ENCODE measurements at places on chromosomes 12 and 14.

DNA sequence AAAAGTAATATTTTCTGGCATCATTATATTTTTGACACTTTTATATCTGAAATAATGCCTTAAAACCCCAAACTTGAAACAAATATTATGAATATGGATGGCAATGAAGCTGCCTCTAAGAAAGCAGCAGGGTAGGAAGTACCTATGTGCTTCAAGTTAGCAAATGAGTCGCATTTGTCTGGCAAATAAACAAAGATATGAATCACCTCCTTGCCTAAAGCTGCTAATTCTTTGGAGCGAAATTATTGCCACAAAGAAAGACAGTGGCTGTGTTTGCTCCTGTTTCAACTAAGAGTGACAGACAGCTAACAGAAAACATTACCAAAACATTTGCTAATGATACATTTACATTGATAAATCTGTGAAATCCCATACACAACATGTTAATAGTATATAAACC lies 854.9 kb downstream of the RPS29 start:
- DNase-seq = no peak

DNA sequence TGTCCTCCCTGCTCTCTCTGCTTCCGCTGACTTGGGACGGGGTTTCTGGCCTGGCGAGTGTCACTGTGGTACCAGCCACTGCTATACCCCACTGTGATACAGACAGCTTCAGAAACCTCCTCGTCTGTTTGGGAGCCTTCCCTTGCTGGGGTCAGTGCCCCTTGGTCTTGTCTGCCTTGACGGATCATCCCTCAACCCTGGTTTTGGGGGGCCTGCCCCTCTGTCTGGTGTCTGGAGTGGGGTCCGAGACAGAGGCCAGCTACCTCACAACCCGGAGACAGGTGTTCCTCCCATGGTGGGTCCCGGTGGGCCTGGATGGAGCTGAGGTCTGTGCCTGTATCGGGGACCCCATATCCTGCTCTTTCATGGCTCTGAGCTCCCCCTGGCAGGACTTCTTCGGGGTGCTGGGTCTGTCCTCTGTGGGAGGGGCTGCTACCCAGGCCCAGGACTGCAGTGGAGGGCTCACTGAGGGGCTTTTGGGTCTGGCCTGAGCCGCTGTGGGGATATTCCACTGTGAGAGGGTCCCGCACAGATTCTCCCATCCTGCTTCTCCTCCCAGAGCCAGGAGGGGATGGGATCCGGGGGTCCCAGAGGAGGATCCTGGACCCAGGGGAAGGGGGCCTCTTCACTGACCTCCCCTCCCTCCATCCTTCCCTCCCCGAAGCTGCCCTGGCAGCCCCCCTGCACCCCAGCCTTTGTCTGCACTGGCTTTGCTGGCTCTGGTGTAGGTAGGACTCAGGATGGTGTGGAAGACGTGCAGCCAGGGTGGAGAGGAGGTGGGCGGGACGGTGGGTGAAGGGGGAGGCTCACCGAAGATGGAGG lies 365.5 kb downstream of the TMEM121 start:
- DNase-seq = no peak

GRCh38 chr12:116654226-116654743 lies 83.6 kb downstream of the SPRING1 start:
- no peak for DNase-seq

GRCh38 chr12:9127936-9128663 lies 12.4 kb upstream of the A2M start:
- no peak for DNase-seq

DNA sequence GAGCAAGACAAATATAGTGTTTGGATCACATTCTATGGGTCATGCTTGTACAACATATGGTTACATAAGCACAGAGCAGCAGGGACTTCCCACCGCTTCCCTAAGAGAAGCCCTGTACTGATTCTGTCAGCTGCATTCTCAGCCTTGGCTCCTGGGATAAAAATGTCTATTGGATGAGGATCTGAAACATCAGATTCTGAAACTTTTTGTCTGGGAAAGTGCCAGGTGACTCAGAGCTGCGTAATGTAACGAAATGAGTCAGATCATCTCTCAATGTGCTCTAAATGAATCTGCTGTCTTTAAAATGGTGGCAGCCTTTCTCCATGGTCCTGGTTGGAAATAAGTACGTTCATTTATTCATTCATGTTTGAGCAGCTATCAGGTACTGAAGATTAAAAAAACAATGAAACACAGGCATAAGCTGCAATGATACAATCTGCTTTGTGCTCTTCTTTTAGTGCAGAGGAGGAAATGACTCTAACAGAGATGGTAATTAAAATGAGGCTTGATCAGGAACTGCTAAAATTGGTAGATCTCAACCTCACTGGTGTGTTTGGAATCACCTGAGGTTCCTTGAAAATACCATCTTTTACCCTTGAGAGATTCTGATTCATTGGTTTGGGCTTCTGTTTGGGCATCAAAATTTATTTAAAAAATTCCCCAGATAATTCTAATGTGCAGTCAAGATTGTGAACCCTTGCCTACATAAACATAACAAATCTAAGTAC lies 99.1 kb upstream of the NAP1L1 start:
- DNase-seq = peak; percentile 98

DNA sequence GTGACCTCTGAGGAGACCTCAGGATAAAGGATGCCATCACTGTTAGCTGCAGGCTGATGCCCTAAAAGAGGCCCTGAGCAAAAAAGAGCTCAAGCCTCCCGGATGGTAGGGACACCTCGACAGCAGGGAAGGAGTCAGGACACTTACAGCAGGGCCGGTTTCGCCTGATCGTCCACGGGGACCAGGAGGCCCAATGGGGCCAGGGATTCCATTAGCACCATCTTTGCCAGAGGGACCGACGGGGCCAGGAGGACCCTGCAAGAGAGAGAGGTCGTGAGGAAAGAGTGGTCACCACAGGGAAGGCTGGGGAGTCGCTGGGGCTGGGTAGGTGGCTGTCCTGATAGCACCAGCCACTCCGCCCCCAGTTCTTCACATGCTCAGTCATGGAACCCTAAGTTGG lies 12.4 kb downstream of the TMEM106C start:
- DNase-seq = no peak

DNA sequence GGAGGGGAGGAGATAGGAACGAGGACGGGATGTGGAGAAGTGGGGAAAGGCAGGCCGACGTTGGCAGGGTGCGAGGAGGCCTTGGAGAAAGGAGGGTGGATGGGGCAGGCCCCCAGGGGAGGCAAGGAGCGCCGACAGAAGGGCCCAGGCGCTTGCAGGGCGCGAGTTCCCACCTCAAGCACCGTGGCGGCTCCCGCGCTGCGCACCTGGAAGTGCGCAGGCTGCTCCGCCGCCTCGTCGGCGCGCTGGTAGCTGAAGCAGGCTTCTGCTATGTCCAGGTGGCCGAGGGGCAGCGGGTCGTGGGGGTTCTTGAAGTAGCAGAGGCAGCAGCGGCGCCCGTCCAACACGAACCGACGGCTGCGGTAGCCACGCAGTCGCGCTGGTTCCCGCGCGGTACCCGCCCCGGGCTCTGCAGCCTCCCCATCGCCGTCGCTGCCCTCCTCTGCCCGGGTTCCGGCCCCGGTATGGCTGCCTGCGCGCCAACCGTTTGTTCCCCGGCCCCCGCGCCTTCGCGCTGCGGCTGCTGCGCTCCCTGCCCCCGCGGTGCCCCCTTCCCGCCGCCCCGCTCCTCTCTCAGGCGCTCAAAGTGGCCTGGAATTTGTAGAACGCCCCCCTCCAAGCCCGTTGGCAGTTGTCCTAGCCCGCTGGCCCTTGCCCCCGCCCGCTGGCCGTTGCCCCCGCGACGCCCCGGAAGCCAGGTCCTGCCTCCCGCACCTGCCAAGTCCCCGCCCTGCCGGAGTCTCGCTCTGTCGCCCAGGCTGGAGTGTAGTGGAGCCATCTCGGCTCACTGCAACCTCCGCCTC lies 1.1 kb upstream of the ACTR6 start:
- peak; percentile 56 for DNase-seq

- DNase-seq = no peak
These were observed at the start of gene TMEM132D for GRCh38 chr12:129903956-129904829. TSS of gene TMEM132D (minus strand) at chr12:129904025.

- no peak for DNase-seq
These were observed 17.5 kb downstream of the MTRFR start for GRCh38 chr12:123250471-123251383.

DNA sequence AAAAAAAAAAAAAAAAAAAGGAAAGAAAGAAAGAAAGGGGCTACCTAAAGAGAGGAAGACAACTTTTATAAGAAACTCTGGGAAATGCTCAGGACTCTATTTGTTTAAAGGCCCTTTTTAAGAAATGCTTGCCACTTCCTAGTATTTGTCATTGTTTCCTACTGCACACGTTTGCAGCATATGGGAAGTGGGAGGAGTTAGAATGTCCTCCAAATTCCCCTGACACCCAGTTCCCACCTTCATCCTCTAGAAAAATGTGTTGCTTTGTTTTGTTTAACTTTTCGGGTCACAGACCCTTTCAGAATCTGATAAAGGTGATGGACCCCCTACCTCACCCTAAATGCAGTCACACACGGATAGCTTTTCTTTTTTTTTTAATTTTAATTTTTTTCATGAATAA lies 40.8 kb downstream of the NINJ2 start:
- no peak for DNase-seq

DNA sequence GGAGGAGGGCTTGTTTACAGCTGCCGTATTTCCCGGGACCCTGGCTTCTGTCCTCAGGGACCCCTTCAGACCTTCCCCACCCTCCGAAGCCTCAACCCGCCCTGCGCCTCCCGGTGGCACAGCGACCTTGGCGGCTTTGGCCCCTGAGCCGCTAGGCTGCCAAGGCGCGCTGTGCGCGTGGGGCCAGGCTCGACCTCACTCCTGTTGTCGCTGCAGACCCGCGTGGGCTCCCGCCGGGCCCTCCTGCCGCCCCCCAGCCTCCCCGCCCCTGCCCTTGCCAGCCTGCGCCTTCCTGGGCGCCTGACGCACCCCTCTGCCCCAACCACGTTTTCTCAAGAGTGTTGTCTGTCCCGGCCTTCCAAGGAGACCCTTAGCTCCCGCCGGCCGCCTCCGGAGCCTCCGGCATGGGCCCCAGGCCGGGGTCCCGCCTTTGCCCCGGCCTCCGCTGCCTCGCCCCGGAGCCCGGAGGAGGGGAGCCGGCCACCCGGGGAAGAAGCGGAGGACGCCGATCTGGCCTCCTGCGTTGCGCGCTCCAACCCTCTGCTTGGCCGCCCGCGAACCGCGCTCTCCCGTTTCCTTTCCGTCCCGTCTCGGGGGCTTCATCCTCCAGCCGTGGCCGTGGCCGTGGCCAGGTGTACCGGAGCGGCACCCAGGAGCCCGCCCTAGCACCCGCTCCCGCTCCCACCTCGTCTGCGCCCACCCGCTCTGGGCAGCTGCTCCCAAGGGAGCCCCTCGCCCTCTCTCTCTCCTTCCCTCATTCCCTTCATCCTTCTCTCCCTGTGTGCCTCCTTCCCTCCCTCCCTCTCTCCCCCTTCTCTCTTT lies 19.9 kb downstream of the PPP2R5C start:
- DNase-seq = peak; percentile 30

GRCh38 chr14:81205639-81206038 lies 15.1 kb downstream of the GTF2A1 start:
- DNase-seq = no peak

DNA sequence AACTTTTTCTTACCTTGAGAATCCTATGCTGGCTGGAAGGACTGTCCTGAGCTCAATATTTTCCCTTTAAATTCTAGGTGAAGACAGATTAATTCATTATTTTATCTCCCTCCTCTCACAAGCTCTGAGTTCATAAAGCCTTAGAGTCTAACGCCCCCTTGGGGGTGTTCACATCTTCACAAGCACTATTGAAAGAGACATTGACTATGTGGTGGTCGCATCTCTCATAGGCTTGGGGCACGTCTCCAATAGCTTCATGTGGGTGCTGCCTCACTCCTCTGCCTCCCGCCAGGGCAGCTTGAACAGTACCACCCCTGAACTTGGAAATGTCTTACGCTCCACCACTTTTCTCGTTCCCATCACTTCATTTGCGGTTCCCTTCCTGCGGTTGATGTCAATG lies 106.2 kb downstream of the UNC79 start:
- no peak for DNase-seq

DNA sequence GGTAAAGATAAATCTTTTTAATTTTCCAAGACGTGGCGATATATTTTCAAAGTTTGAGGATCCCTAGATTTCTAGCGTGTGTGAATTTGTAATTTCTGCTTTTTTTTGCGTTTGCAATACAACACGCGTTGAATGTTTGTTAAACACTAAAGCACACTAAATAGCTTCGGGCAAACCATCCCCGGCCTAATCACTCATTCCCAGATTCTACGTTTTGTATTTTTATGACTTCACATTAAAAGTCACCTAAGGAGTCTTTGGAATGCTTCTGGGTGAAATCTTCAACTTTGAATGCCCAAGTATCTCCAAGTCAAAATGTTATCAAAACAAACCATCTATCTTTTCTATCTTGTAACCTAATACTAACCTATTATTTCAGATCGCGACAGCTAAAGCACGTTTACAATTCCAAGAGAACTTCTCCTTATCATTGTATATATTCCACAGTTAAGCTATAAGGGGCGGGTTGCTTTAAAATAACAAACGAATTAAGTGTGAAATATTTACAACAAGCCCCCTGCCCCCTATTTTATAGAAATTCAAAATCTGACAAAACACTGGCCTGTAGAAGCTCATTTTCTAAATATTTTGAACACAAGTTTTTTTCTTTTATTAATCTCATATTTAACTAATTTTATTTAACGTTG lies 1.1 kb downstream of the ALX1 start:
- no peak for DNase-seq

- DNase-seq = peak; percentile 99
These were observed 132.8 kb upstream of the HIF1A start for GRCh38 chr14:61562321-61563161.

- no peak for DNase-seq
These were observed 120.4 kb downstream of the ETV6 start for GRCh38 chr12:11769723-11770514.

DNA sequence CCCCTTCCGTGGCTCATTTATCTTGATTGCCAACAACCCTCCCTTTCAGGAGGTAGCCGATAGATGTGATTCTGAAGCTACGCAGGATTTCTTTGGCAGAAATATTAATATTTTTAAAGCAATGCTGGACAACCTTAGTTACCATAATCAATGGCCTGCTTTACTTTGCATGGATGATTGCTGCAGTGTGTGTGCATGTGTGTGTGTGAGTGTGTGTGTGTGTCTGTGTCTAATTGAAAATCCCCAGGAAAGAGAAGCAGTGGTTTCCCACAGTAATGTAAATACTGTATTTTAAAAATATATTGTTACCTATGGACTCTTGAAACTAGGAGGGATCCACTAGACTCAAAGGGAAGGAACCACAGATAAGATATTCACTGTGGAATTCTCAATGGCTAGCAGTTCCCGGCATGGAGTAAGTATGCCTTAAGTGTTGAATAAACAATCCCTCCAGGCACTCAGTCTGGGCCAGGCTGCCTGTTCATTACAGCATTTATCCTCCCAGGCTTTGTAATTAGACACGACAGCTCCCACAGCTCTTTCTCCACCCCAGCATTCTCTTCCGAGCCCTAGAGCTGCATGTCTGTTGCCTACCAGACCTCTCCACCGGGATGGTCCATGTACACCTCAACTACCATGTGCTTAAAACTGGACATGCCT lies 22.5 kb upstream of the C14orf132 start:
- no peak for DNase-seq

- no peak for DNase-seq
These were observed 403.3 kb upstream of the ATP2B1 start for GRCh38 chr12:90111791-90112580.

Data from EL (cell line).